ENCODE measurements at places on chromosomes 11 and 22.

GRCh38 chr11:57732661-57733060, 8.6 kb upstream of the SELENOH start:
- no peak for DNase-seq
- H3K27me3 ChIP-seq = no peaks in the 10 kb centered on the region
- no peaks in the 10 kb centered on the region for H3K36me3 ChIP-seq
- H3K4me1 ChIP-seq = peaks cover 4% of the 10 kb centered on the region
- H3K27ac ChIP-seq = no peak overlapping the region
- H3K4me3 ChIP-seq = no peak overlapping the region

- H3K27ac ChIP-seq = no peak overlapping the region
- H3K27me3 ChIP-seq = no peaks in the 10 kb centered on the region
- H3K4me3 ChIP-seq = no peak overlapping the region
- H3K4me1 ChIP-seq = no peaks in the 10 kb centered on the region
- no peak for DNase-seq
- no peaks in the 10 kb centered on the region for H3K36me3 ChIP-seq
These were observed 1684.7 kb upstream of the RAG2 start for GRCh38 chr11:38282718-38283117.

DNA sequence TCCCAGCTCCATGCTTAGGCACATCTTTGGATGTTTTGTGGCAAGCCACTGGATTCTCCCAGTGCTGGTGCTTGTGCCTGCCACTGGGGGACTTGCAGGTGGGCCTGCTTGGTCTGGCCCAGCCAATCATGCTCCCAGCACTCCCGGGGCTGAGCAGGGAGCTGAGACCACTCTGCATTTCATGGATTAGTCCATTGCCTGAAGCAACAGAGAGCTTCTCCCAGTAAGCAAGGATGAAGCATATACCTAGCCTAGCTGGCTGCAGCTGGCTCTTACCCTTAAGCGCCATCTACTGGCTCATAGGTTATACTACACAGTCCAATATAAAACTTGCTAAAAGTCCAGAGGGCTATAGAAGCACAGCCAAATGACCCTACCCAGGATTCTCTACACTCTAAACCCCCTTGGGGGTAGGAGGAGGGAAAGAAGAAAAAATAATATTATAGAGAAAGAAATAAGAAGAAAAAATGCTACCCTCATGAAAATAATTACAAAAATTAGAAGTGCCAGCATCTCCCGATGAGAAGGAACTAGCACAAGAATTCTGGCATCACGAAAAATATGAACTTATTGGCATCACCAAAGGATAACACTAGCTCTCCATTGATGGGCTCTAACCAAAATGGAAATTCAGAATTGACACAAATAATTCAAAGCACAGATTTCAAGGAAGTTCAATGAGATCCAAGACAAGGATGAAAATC, 275.3 kb downstream of the C11orf87 start:
- no peaks in the 10 kb centered on the region for H3K36me3 ChIP-seq
- H3K27me3 ChIP-seq = no peaks in the 10 kb centered on the region
- no peak for DNase-seq
- H3K4me1 ChIP-seq = no peaks in the 10 kb centered on the region
- H3K4me3 ChIP-seq = no peak overlapping the region

- peaks cover 3% of the 10 kb centered on the region for H3K36me3 ChIP-seq
- no peaks in the 10 kb centered on the region for H3K27me3 ChIP-seq
- H3K4me3 ChIP-seq = no peak overlapping the region
- DNase-seq = no peak
These were observed 8.1 kb upstream of the NEU3 start for GRCh38 chr11:74980634-74981033.

DNA sequence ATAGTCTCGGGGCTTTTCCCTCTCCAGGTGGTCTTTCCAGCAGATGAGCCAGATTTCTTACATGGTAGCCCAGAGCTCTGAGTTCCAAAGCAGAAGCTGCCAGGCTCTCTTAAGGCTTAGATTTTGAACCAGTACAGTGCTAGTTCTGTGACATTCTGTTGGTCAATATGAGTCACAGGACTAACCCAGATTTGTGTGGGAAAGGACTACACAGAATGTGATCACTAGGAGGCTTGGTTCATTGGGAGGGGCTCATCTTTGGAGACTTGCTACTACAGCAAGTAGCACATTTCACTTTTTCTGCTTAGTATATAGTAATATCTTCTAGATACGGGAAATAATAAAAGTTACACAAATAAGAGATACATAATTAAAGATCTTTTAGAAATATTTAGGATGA, 24.1 kb downstream of the RNF214 start:
- H3K36me3 ChIP-seq = peaks cover 15% of the 10 kb centered on the region
- no peaks in the 10 kb centered on the region for H3K27me3 ChIP-seq
- H3K4me3 ChIP-seq = no peak overlapping the region
- H3K4me1 ChIP-seq = peaks cover 14% of the 10 kb centered on the region
- peak overlapping the region; percentile 27 for H3K27ac ChIP-seq

GRCh38 chr11:69014898-69015549, 2.0 kb upstream of the MRGPRF start:
- no peak for DNase-seq
- no peaks in the 10 kb centered on the region for H3K36me3 ChIP-seq
- peaks cover 25% of the 10 kb centered on the region for H3K27me3 ChIP-seq
- H3K4me3 ChIP-seq = no peak overlapping the region
- peaks cover 5% of the 10 kb centered on the region for H3K4me1 ChIP-seq

DNA sequence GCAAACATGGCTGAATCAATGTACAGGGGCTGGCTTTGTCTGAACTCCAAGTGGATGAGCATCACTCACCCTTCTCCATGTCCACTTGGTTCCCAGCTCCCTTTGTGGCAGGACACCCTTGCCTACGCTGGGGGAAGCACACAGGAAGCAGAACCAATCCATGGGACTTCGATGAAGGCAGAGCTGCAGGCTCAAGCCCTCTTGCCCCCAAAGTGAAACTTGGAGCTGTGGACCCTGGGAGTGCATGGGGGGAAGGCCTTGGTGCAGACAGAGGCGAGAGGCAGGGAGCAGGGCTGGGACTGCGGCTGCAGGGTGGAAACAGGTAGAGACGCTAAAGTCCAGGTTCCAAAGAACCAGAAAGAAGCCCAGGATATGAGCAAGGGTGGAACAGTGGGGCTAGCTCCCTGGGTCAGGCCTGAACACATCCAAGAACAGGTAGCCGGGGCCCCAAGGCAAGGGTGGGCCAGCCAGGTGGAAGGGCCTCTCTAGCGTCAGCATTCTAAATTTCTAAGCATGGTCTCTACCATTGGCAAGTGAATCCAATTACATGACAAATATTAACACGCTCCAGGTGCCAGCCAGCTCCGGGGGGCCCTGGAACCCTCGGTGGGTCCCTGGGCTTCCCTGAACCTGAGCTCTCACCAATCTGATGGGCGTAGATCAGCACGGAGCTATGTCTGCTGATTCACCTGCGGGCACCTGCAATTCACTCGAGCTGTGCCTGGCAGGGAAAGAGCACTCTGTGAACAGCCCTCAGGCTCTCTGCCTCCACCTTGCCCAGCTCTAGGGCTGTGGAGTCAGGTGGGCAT, 532.8 kb downstream of the BRD1 start:
- H3K4me1 ChIP-seq = no peaks in the 10 kb centered on the region
- no peak overlapping the region for H3K4me3 ChIP-seq
- no peak overlapping the region for H3K27ac ChIP-seq
- peaks cover 15% of the 10 kb centered on the region for H3K27me3 ChIP-seq
